Astrocyte (in vitro differentiated cells and primary cell): ENCODE measurements at places on chromosomes 2 and 18. TPM values are rescaled to one million over a fixed set of nuclear protein-coding genes. Genes with fewer than 3 reads are reported as not detected.

GRCh38 chr2:134457765-134458472 lies 204.0 kb downstream of the MGAT5 start:
- no peaks in the 10 kb centered on the region for H3K27me3 ChIP-seq
- H3K36me3 ChIP-seq = no peaks in the 10 kb centered on the region
- no peak for DNase-seq
- H3K4me3 ChIP-seq = no peak overlapping the region
- no peak overlapping the region for H3K27ac ChIP-seq

DNA sequence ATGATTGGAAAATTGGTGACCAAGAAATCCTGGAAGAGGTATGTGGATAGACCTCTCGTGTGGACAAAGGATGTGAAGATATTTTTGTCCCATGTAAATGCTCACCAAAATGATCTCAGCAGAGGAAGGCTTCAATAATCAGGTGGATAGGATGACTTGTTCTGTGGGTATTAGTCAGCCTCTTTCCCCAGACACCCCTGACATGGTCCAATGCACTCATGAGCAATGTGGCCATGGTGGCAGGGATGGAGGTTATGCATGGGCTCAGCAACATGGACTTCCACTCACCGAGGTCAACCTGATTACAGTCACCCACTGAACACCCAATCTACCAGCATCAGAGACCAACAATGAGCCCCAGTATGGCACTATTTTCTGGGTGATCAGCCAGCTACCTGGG lies 20.2 kb downstream of the CHRNA1 start:
- no peak overlapping the region for H3K27ac ChIP-seq
- no peak for DNase-seq
- H3K4me3 ChIP-seq = no peak overlapping the region
- H3K27me3 ChIP-seq = peaks cover 8% of the 10 kb centered on the region
- H3K36me3 ChIP-seq = no peaks in the 10 kb centered on the region

The RMDN2 gene
- total RNA-seq = 4.7 and 5.1 TPM in 2 replicates

DNA sequence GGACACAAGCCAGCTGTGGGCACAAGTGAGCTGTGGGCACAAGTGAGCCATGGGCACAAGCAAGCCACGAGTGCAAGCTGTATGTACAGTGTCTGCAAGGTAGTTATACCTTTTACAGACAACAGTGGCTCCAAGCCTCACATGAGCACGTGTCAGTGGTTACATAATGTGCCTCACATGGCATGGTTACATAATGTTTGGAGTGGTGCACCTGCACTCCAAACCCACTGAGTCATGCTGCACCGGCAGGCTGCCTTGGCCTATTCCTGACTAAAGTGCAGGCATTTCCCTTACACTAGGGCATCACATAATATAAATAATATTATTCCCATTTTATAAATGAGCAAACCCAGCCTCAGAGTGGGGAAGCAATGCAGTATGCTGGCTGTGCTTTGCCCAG lies 62.6 kb downstream of the MARCO start:
- no peak overlapping the region for H3K4me3 ChIP-seq
- no peaks in the 10 kb centered on the region for H3K36me3 ChIP-seq
- no peaks in the 10 kb centered on the region for H3K4me1 ChIP-seq
- H3K27me3 ChIP-seq = no peaks in the 10 kb centered on the region

The PROKR1 gene
- 0.05 TPM in 1 of 2 replicates, not detected in the other for total RNA-seq

GRCh38 chr18:33711514-33711913 lies 133.5 kb downstream of the ASXL3 start:
- no peak overlapping the region for H3K4me3 ChIP-seq
- no peaks in the 10 kb centered on the region for H3K27me3 ChIP-seq
- no peaks in the 10 kb centered on the region for H3K4me1 ChIP-seq
- peak; percentile 42 for DNase-seq
- H3K36me3 ChIP-seq = no peaks in the 10 kb centered on the region

- no peak for DNase-seq
- H3K4me3 ChIP-seq = no peak overlapping the region
- no peaks in the 10 kb centered on the region for H3K4me1 ChIP-seq
- no peaks in the 10 kb centered on the region for H3K36me3 ChIP-seq
- H3K27ac ChIP-seq = no peak overlapping the region
These were observed 23.9 kb upstream of the NCOA1 start for GRCh38 chr2:24466871-24467870.

DNA sequence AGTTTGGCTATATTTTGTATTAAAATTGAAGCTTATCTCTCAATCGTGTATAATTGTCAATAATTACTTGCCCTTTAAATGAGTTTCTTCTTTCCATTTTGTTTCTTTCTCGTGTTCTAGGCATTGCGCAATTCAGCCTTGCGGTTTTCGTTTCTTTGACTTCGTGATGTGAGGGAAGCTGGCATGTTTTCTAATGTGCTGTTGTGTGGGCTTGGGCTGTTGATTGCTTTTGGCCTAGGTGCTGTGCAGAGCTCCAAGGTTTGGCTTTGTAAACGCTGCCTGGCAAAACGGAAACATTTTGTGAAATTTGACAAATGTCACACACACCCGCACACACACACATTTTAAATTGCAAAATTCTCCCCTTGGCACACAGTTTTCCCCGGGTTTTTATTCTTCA lies 242.6 kb upstream of the TCF4 start:
- peaks cover 10% of the 10 kb centered on the region for H3K4me1 ChIP-seq
- no peaks in the 10 kb centered on the region for H3K27me3 ChIP-seq
- DNase-seq = no peak
- no peak overlapping the region for H3K4me3 ChIP-seq
- no peak overlapping the region for H3K27ac ChIP-seq

- no peak for DNase-seq
- no peaks in the 10 kb centered on the region for H3K36me3 ChIP-seq
- H3K27ac ChIP-seq = peak overlapping the region; percentile 87
- no peak overlapping the region for H3K4me3 ChIP-seq
- H3K4me1 ChIP-seq = peaks cover 42% of the 10 kb centered on the region
These were observed 135.3 kb upstream of the CTAGE1 start for GRCh38 chr18:22552899-22553460.

The SERPINB12 gene
- total RNA-seq = not detected in 2 replicates

DNA sequence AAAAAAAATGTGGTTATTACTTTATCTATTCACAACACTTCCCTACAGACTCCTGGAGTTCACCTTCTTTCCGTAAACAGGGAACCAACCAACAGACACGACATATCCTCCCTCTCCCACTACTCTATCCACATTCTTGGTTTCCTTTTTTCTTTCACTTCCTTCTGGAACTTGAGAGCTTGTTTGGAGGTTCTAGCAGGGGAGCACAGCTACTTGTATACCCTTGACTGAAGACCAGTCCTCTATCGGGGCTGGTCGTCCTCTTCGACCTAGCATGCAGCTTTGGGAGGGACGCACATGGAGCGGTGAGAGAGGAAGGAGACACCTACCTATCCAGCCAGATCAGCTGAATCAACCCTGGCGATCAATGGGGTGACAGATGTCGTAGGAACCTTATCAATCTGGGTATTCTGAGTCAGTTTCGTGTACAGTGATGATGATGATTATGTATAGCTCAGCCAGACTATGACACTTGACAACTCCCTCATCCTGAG lies 43.5 kb upstream of the MSH2 start:
- no peaks in the 10 kb centered on the region for H3K36me3 ChIP-seq
- DNase-seq = no peak
- H3K27ac ChIP-seq = no peak overlapping the region
- H3K4me1 ChIP-seq = peaks cover 20% of the 10 kb centered on the region
- no peak overlapping the region for H3K4me3 ChIP-seq

- no peak overlapping the region for H3K4me3 ChIP-seq
- H3K27me3 ChIP-seq = no peaks in the 10 kb centered on the region
- peak; percentile 93 for DNase-seq
- peak overlapping the region; percentile 51 for H3K27ac ChIP-seq
- no peaks in the 10 kb centered on the region for H3K36me3 ChIP-seq
These were observed 83.3 kb downstream of the PDE11A start for GRCh38 chr2:177989029-177989885.

DNA sequence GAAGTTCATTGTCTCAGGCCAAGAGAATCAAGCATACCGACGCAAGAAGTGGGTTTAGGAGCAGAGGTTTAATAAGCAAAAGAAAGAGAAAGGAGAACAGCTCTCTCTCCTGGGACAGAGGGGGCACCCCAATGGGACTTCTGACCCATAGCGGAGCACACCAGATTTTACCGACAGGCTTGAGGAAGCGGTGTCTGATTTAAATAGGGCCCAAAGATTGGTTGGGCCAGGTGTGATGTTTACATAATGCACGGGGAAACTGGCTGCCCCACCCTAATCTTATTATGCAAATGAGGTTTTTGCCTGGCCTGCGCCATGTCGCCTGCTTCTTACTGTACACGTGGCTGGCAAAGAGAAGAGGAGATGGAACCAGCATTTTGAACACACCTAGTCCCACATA lies 106.2 kb downstream of the MREG start:
- H3K4me3 ChIP-seq = no peak overlapping the region
- H3K4me1 ChIP-seq = peaks cover 5% of the 10 kb centered on the region
- no peak overlapping the region for H3K27ac ChIP-seq
- H3K36me3 ChIP-seq = no peaks in the 10 kb centered on the region
- no peaks in the 10 kb centered on the region for H3K27me3 ChIP-seq

DNA sequence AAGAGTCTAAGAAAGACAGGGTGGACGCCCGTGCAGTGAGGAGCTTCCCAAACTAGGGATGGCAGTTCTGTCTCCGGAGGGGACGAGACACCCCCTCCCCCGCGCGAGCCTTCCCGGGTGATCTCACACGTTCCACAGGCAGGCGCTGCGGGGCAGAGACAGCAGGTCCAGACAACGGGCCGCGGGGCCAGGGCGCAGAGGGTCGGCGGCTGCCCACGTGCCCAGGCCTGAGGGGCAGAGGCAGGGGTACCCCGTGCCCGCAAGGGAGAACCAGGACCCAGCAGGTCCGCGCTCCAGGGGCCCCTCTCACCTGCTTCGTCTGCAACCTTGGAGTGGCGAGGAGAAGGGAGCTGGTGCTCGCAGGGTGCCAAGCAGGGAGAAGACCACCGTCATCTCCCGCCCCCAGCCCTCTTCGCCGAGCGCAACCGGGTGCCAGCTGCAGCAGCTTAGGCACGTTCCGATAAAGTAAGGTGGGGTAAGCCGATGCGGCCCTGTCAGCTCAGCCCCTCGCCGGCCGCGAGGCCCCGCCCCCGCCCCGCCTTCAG lies at the start of gene GPR155:
Gene GPR155, minus strand, starts transcription at position 467 of the 545 bp plus-strand sequence. CDS start 5,073 bp downstream, outside the sequence.
- H3K27me3 ChIP-seq = no peaks in the 10 kb centered on the region
- DNase-seq = peak; percentile 22
- peaks cover 3% of the 10 kb centered on the region for H3K4me1 ChIP-seq
- H3K27ac ChIP-seq = peak within 1 kb of the TSS; percentile 85
- H3K4me3 ChIP-seq = peak within 1 kb of the TSS; percentile 91
- H3K36me3 ChIP-seq = peaks cover 2% of the 10 kb centered on the region

The LRP1B gene
- total RNA-seq = 1.5 and 2.5 TPM in 2 replicates

The TANK gene
- total RNA-seq = 55.7 and 61.2 TPM in 2 replicates

GRCh38 chr2:171793691-171794678 lies 100.1 kb downstream of the SLC25A12 start:
- no peaks in the 10 kb centered on the region for H3K27me3 ChIP-seq
- H3K4me1 ChIP-seq = peaks cover 13% of the 10 kb centered on the region
- H3K4me3 ChIP-seq = no peak overlapping the region
- peaks cover 8% of the 10 kb centered on the region for H3K36me3 ChIP-seq
